ENCODE measurements at places on chromosomes 2 and 18.

GRCh38 chr2:96591054-96591453 lies 47.1 kb downstream of the KANSL3 start:
- no peak for DNase-seq

DNA sequence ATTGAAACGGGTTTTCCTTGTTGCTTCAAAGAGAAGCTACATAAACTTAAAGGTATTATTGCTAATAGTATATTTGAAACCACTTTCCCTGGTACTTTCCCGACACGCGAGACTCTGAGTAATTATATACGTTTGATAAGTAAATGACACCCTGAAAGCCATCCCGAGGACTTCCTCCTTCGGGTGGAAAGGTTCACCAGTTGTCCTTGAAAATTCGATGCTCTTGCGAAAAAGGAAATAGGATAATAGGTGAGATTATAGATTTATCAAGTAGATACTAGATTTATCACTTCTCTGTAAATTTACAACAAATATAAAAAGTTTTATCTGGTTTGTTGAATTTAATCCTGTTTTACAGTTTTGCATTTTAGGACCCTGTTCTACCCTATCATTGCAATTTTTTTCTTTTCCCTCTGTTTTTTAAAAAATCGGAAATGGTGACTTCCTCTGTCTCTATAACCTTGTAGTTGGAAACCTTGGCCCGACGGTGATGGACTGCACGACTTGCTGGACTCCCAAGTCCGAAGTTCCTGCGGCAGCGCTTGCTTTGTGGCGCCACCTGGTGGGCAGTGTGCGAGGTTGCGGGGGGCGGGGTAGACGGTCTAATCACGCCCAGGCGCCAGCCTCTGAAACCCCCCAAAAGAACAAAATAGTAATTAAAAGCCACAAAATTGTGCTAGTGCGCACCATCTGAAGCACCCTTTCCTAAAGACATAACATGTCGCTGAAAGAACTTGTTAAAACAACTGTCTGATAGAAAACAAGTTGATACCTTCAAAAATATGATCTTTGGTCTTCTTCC lies 972 bp upstream of the DLX2 start:
- peak; percentile 74 for DNase-seq

DNA sequence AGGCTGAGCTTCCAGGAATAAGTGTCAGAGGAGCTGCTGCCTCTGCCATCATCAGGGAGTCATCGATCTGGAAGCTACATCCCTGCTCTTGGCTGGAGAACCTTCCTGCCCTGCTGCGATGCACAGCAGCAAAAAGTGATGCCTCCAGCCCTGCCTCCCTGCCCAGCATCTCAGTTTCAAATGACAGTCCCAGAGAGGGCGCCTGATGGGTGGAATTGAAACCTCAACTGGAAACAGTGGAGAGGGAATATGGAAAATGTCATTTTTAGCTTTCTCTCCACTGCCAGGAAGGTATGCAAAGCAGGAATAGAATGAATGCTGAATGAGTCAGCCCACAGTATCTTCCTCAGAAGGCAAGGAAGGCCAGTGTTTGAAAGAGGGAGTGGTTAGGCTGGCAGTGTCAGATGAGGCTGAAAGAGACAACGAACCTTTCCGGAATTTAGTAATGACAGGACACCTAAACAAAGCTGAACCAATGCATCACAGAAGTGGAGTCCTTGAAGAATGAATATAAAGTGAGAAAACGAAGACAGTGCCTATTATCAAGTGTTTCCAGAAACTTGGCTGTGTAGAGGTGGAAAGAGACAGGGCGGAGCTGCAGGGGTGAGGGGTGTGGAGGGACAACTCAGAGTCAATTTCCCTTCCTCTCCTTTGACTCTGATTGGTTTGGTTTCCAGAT lies 153.9 kb upstream of the NDUFV2 start:
- no peak for DNase-seq

- DNase-seq, result no peak
These were observed 45.2 kb downstream of the USP34 start for GRCh38 chr2:61425605-61426155.

- DNase-seq, result no peak
These were observed 42.8 kb upstream of the IL1R1 start for GRCh38 chr2:102099536-102100298.

GRCh38 chr2:207619764-207620203 lies 5.4 kb downstream of the METTL21A start:
- no peak for DNase-seq

GRCh38 chr2:153986488-153987229 lies 114.9 kb downstream of the GALNT13 start:
- DNase-seq, result no peak

- no peak for DNase-seq
These were observed 872.2 kb upstream of the NXPH2 start for GRCh38 chr2:139652385-139652784.

- DNase-seq, result no peak
These were observed 28.9 kb upstream of the NT5DC4 start for GRCh38 chr2:112691881-112692281.

DNA sequence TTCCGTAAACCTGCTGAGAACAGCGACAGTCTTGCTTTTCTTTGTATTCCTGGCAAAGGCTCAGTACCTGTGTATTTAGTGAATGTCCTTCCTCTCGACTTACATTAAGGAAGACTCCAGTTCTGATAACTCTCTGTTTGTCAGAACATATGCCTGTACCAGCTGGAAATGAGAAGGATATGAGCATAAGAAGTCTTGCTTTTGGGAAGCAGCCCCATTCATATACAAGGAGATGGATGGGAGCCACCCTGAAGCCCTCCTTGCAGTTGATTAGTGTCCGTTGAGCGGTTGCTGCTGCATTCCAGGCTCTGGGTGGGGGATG lies 59.8 kb downstream of the SH3BP4 start:
- DNase-seq, result no peak

Measured in activated naive CD4-positive, alpha-beta T cell treated with Interleukin-2 at 50 U/mL for 16 hours (primary cell).